ENCODE measurements at places on chromosomes 12 and 14.

GRCh38 chr12:31618228-31619025, 27.5 kb upstream of the DENND5B start:
- no peak for DNase-seq

- no peak for DNase-seq
Measured at GRCh38 chr14:51396222-51396815, 156.3 kb downstream of the TMX1 start.

GRCh38 chr12:1914114-1914911, 4.1 kb downstream of the CACNA2D4 start:
- no peak for DNase-seq

GRCh38 chr12:112386726-112387125, 4.5 kb upstream of the HECTD4 start:
- no peak for DNase-seq

DNA sequence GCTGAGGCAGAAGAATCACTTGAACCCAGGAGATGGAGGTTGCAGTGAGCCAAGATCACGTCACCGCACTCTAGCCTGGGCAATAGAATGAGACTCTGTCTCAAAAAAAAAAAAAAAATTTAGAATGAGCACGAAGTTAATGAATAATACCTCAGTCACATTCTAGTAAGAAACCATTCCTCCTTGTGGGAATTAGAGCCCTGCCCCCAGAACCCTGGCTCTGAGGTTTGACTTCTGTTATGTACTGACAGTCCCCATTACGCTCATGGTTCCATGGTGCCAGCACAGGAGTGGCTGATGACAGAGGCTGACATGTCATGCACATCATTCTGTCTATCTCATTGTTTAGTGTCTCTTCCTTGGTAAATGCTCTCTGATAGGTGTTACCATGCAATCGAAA, 132.6 kb upstream of the FGD4 start:
- DNase-seq, result no peak
